T-helper 2 cell (primary cell): ENCODE measurements at places on chromosomes 11 and 22.

DNA sequence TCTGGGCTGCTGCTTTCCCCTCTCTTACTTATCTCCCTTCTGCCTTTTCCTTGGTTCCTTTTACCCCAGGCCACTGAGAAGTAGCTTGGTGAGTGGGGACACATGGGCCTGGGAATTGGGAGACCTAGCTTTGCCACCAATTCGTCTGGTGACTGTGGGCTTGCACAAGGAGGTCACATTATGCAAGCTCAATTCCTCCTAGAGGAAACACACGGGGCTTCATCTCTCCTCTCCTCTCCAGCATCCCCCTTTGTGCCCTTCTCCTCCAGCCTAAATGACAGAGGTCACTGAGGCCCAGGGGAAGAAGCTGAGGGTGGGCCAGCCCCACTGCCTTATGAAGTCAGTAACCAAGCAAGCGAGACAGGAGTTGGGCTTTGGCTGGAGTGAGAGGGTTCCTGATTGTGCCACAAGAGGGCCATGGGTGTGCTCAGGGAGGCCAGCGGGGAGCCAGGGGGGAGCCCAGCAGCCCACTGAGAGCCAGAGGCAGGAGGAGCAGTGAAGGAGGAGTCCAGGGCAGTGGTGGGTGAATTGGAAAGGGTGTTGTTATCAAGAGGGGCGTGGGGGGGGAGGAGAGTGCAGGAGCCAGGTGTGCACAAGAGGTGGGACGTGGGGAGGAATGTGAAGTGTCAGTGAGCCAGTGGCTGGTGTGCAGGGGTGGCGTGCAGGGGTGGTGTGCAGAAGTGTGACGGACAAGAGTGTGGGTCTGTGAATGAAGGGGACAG is 2.0 kb downstream of the CLCF1 start:
- DNase-seq = no peak

DNA sequence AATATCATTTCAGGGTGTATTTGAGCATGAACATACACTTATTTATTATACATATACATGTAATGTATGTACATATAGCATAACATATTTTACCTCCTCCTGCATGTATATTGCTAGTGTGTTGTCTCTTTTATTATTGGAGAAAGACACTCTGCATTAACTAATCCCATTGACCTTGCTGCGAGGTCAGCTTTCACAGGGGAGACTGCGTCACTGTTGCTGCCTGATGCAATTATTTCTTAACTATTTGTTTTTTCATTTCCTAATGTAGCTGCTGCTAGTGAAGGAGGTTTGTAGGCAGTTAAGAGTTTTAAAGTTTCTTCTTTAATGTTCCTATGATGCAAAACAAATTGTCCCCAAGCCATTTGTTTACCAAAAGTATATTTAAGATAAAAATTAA is 185.4 kb upstream of the CNTN5 start:
- DNase-seq = no peak

DNA sequence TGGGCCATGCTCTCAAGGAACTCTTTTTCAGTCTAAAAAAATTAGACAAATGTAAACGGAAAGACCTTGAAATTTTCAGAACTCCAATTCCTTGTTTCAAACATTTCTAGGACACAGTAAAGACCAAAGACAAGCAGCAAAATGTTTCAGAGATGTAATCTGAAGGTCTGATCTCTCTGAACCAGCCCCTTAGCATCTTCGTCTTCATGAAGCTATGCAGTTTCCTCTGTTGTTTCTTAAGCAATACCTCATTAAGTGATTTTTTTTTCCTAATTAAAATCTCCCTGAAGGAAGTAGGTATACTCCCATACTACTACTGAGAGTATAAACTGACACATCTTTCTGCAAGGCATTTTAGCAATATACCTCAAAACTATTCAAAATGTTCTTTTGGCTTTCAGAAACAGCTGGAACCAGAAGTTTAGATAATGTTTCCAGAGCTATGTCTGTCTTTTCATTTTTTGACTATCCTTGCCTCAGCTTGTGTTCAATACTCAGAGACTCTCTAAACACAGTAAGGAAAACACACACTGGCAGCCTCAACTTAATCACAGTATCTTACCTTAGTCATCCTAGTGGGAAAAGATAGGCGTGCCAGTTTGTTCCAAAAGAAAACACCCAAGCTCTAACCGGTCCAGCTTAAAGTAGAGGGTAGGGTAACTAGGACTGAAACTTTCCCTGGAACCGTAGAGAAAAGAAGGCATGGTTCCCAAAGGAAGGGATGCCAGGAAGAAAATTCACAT is 25.1 kb downstream of the SBF2 start:
- DNase-seq = no peak

DNA sequence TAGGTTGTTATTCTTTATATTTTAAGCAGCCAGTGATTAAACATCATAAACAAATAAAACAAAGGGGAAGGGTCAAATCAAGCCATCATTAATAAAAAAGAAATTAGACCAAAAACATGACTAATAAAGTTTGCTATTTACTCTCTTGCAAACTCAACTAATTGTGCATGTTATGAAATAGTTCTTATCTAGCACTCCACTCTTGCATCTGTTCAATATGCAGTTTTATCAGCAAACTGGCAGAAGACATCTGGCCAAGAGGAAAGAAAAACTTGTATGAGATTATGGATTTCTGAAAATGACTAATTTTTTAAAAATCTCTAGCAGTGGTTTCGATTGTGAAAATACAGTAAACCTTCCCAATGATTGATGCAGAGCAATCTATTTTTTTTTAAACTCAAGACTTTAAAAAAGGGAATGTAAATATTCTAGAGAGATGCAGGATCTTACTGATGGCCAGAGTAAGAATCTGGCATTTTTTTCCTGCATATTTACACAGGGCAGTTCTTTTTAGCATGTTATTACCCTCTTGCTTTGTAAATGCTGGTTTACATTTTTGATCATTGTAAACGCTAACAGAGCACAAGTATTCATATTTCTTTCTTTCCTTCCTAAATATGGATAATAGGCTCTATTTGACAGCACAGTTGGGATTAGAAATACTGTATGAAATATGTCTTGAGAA is 83.3 kb downstream of the GRIA4 start:
- DNase-seq = no peak

DNA sequence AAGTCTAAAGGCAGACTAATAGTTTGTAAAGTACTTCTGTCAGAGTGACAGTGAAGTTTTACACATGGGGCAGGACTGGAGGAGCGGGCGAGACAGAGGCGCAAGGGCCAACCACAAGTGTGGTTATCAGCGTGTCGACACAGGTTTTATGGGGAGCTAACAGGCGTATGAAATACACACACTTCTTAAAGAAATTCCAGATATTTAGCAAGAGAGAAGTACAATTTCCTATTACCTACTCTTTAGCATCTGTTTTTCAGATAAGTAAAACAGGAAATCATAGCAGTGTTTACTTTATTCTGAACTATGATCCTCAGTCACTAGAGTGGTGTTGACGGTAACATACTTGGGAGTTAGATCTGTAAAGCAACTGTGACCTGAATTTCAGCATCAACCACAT is 22.5 kb downstream of the VSIG10L2 start:
- DNase-seq = no peak

GRCh38 chr22:27210111-27210730 is 552.8 kb downstream of the MIAT start:
- no peak for DNase-seq

DNA sequence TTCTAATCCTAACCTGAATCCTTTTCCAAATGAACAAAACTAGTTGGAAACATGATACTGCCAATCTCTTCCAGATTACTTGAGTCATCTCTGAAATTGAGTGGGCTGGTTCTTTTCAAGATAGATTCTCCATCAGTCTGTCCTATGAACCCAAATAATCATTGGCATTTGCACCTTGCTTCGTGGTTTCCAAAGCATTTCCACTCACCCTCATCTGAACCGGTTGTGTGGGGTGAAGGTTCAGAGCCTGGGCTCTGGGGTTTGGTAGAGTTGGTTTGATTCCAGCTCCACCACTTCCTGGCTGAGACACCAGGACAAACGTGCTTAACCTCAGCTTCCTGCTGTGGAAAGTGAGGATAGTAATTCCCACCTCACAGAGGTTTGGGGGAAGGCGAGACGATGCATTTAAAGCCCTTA is 206.4 kb upstream of the E2F8 start:
- DNase-seq = no peak

DNA sequence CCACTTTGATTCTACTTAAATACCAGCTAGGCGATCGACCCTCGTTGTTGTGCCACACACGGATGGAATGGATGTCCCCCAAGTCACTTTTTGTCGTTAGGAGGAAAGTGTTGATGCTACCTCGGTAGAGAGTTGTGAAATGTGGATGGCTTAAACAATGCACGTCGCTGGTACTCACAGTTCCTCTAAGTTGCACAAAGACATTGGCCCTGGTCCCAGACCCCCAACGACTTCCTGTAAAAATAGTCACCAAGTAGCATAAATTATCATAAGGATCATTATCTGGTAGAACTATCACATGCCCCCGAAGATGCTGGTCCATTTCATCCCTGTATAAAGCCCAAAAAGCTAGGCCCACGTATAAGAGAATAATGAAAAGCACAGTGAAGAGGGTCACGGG is 3.8 kb downstream of the PKDREJ start:
- DNase-seq = no peak

DNA sequence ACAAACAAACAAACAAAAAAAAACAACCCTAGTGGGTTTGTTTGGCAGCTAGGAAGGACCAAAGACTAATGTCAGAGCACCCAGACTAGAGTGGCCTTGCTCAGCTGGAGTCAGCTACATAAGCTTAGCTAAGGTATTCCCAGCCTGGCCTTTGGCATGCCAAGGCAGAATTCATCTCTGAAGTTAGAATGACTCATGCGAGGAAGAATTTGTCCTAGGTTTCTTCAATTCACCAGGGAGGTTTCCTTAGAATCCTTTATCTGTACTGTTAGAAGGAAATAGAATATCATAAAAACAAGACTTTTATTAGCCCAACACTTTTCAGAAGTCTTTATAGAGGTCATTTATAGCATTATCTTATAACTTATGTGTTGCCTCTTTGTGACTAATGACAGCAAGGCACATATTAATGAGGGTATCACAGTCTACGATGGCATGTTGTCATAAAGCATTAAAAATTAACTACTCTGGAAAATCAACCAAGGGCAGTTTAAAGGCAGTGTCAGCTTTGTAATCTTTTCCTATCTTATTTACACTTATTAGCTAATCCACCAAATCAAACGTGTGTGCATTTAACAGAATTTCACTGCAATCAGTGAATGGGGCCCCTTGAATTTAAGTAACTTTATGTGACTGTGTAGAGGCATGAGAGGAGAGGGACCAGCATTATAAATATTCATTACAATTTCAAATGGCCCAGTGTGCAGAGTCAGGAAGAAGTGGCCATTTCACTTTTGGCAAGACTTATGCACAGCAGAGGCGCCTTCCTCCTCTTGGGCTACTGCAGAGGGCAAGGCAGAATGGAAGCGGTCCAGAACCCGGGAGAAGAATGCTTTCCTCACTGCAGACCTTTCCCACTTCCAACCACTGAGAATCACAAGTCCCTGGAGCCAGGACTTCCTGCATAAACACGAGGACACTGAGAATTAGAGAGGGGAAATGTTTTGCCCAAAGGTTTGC is 36.3 kb downstream of the SLC5A1 start:
- no peak for DNase-seq

DNA sequence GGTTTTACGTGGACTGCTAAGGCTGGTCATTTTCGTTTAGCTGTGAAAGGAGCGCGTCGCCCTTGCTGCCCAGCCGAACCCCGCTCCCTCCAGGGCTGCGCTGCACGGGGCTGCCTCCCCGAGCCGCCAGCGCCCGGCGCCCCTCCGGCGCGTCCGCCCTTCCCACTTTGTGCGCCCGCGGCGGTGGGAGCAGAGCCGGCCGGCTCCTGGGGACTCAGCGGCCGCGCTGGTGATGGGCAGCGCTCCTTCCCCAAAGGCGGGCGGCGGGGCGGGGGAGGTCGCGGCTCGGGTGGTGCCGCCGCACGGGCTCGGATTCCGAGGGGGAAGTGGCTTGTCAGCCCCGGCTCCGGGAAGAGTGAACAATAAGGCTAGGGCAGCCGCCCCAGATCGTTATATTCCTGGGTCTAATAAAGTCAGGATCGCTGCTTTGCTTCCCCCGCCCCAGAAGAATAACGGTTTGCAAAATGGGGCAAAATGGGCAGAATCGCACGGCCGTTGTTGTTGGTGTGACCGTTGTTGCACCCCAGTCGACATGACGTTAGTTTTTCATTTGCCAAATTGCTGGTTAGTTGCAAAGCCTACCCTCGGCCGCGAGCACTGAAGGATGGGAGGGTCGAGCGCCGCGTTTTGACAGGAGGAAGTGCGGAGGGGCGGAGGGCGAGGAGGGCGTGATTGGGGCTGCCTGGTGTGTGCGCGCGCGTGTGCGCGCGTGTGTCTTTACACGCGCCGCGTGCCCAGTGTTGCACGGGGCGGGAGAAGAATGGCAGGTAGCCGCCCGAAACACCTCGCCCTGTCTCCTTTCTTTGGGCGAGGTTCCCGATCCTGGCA is 745 bp downstream of the NCAM1 start:
- DNase-seq = no peak

DNA sequence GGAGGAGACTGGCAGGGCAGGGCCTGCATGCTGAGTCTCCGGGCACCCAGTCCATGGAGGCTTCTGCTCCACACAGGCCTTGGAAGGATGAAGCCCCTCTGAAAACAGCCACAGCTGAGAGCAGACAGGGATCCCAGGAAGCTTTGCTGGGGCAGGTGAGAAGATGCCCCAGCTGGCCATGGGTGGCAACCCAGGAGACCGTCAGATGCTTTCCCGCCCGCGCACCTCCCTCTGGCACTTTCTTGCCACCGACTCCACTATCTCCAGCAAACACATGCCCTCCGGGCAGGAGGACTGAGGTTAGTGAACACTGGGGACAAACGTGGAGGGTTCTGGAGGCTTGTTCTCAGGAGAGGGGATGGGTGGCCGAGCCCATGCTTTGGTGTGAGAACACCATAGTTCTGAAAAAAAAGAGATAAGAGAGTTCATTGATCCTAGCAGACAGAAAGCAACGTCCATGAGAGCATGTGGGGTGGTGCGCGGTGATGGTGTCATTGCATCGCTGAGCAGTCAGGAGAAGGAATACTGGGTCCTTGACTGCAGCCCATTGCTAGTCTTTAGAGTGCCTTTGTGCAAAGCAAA is 2.3 kb downstream of the C1QTNF6 start:
- DNase-seq = no peak

DNA sequence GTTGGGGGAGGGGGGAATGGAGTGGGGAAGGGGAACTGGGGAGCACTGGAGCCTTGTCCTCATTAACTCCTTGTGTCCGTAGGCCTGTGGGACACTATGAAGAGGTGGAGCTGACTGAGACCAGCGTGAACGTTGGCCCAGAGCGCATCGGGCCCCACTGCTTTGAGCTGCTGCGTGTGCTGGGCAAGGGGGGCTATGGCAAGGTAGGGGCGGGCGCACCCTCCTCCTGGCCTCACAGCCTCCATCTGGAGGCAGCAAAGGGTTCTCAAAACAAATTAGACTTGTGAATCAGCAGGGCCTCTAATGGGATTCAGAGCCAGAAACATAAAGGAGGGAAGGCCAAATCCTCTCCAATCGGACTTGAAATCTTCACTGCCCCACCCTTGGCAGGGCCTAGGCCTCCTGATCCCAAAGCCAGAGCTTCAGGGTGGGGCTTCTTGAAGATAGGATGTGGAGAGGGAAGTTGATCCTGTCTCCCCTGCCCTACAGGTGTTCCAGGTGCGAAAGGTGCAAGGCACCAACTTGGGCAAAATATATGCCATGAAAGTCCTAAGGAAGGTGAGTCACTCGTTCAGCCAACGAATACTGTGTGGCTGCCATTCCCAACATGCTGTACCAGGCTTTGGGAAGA is 859 bp downstream of the RPS6KB2 start:
- no peak for DNase-seq
